ENCODE measurements at places on chromosomes 5 and 9. TPM values are rescaled to one million over a fixed set of nuclear protein-coding genes. Genes with fewer than 3 reads are reported as not detected.

DNA sequence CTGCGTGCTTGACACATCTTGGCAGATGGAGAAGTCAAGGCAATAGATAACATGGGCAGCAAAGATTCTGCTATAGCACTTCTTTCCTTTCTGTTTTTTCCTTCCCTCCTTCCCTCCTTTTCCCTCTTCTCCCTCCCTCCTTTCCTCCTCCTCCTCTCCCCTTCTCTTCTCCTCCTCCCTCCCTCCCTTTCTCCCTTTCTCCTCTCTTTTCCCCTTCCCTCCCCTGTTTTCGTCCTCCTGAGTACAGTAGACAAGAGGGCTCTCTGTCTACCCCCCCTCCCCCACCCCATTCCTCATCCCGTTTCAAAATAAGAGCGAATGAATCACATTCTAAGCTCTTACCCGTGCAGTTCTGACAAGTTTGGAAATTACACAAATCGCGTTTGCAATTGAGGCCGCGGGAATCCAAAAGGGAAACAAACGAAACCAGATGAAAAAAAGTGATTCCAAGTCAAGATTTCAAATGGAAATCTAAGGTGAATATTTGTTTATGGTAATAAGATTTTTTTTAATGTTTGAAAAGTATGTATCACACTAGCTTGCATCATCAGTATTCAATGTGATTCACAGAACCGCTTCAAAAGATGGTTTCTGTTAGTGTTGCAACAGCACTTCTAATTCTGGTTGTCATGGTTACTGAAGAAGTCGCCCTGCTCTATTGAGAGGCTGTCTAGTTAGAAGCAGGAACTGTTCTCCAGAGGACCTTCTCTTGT lies 1.3 kb downstream of the NIM1K start:
- no peak for DNase-seq

- DNase-seq: no peak
Measured at GRCh38 chr5:35237580-35238376, 7.5 kb upstream of the PRLR start.

DNA sequence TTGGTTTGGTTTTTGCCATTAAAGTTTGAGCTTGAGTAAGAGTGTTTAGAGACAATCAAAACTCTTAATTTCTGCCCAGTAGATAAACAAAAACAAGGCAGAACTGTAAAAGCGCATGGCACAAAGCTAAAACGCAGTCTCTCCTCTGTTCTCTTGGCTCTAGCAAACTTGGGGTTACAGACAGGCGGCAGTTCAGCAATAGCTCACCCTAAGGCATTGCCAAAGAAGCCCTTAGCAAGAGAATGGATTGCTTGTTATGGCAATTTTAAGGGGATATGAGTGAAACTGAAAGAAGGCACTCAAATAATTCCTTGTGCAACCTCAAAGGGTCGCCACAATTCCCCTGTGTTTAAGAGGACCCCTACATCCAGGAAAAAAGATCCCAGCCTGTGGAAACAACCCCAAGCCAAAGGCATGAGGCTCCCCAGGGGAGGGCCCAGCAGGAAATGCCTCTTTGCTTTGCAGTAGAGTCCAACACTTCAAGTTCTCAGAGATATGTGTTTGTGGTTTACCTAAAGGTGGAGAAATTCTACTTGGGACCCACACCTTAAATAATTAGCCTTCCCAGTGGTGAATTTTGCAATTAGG lies 317.0 kb upstream of the MPDZ start:
- no peak for DNase-seq

DNA sequence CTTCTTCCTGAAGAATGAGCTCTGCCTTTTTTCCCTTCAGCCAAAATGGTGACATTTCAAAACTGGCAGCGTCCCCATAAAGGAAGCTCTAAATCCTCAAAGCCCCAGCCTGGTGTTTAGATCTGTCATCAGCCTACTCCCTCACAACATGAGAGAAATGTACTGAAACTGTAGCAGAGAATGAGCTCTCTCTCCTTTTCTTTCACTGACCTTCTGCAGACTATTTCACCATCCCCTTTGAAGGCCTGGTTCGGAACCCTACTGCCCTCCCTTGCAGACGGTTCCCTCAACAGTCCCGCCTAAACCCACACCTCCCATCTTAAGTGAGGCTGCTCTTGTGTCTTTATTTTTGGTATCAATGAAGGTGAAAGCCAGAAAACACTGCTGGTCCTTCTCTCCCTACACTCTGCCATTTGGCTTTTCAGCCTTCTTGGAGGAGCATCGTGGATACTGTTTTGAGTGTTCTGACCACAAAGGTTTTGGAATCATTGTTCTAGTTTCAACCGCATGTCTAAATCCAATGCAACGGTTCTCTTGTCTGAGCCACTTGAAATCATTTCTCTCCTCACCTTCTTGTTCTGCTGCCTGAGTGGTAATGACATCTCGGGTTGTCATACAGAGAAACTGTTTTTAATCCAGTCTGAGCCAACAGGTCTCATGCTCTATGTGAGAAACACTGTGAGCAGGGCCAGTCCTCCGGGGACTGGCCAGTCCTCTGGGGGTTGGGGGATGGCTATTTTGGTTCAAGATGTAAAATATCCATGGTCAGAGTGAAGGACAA lies 39.0 kb downstream of the ITK start:
- DNase-seq: no peak

GRCh38 chr5:38023799-38024198 lies 184.0 kb upstream of the GDNF start:
- no peak for DNase-seq

GRCh38 chr9:37100741-37101140 lies 19.6 kb upstream of the ZCCHC7 start:
- DNase-seq: no peak

GRCh38 chr5:111983459-111983858 lies 226.5 kb upstream of the NREP start:
- no peak for DNase-seq

GRCh38 chr5:37994729-37995128 lies 154.9 kb upstream of the GDNF start:
- no peak for DNase-seq

DNA sequence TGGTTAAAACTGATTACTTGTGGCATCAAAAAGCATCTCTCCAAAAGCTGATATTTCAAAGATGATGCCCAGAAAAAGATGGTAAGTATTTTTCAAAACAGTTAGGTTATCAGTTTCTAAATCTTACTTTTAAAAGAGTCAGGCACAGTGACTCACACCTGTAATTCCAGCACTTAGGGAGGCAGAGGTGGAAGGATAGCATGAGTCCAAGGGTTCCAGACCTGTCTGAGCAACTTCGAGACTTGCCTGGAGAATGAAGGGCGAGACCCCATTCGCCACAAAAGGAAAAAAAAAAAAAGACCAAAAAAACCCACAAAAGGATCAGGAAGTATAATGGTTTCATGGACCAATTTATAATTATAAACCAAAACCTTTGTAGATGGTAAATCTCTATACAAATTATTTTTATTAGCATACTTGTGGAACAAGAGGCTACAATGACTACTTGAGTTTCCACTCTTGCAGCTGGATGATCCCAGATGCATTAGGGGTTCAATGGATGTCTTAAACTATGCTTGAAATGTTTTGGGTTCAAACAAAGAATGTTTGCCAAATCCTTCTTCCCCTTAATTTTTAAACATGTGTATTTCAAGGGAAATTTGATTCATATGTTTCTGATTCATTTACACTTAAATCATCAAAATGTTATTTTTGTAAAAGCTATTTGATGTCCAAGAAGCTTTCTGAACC lies 96.1 kb downstream of the ADAMTSL1 start:
- no peak for DNase-seq

Gene SERF1B
- 36.0 TPM for total RNA-seq

Gene GARIN3
- not detected for total RNA-seq

Gene CCL27
- total RNA-seq: not detected

Gene WNT8A
- total RNA-seq: not detected

Data from sciatic nerve (tissue), 2 donors.